Muscle of arm (tissue), 14 donors: ENCODE measurements at places on chromosomes 11 and 22. TPM values are rescaled to one million over a fixed set of nuclear protein-coding genes. Genes with fewer than 3 reads are reported as not detected.
A peak's percentile ranks its signal among the peaks of the same experiment; 100 is the strongest.

The LRRC10B gene
- polyA plus RNA-seq, result not detected

The SCGB2A2 gene
- not detected for polyA plus RNA-seq

The SEC14L2 gene
- polyA plus RNA-seq, result not detected

The PHF21B gene
- polyA plus RNA-seq, result 0.63 TPM

The JHY gene
- polyA plus RNA-seq, result 7.5 TPM

The MN1 gene
- 18.2 TPM for polyA plus RNA-seq

The ESAM gene
- polyA plus RNA-seq, result 43.8 TPM

The F2 gene
- 0.14 TPM for polyA plus RNA-seq

The SOX6 gene
- polyA plus RNA-seq, result 29.3 TPM

The CASP5 gene
- not detected for polyA plus RNA-seq

The P2RY6 gene
- polyA plus RNA-seq, result 1.1 TPM

DNA sequence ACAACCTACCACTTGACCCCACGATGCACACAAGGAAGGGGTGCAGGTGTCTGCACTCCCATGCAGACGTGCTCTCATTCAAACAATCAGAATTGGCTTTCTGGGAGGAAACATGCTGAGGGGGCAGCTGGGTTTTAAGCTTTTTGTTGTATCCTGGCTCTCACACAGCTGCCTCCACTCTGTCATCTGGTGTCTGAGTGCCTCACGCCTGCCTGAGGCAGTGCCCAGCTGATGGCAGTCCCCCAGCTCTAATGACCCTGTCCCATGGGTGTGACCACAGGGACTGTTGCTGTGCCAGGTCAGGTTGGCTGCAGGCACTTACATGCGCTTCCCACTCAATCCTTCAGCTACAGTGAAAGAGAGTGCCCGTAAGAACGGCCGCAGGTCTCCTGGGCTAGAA, 53.7 kb downstream of the ARFGAP3 start:
- DNase-seq, result no peak

GRCh38 chr11:85889676-85890579, 34.7 kb downstream of the CCDC83 start:
- no peak for DNase-seq

- no peak for DNase-seq
These were observed 6.5 kb upstream of the CERK start for GRCh38 chr22:46744581-46744980.

GRCh38 chr11:125369808-125370207, 126.3 kb downstream of the FEZ1 start:
- DNase-seq, result no peak

DNA sequence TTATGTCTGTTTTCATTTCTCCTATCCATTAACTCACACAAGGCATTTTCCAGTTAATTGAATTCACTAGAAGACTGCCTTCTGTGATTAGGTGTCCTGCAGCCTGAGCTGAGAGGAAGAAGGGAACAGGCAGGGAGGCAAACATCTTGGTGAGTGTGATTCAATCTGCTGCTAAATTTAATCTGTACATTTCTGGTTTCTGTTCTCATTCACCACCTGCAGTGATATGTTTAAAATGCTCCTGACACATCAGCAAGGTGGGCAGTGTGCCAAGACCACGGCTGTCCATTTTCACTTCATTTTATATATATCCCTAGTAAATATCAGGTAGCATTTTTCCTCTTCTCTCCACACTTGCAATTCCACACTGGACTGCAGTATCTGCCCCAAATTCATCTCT, 416.5 kb downstream of the TMEM135 start:
- no peak for DNase-seq

- no peak for DNase-seq
These were observed 56.8 kb downstream of the PRR5L start for GRCh38 chr11:36352922-36353321.

GRCh38 chr11:33500861-33501479, 199.7 kb downstream of the C11orf91 start:
- DNase-seq, result peak; percentile 60

- DNase-seq, result no peak
These were observed 836 bp downstream of the SLC16A8 start for GRCh38 chr22:38082986-38083710.

DNA sequence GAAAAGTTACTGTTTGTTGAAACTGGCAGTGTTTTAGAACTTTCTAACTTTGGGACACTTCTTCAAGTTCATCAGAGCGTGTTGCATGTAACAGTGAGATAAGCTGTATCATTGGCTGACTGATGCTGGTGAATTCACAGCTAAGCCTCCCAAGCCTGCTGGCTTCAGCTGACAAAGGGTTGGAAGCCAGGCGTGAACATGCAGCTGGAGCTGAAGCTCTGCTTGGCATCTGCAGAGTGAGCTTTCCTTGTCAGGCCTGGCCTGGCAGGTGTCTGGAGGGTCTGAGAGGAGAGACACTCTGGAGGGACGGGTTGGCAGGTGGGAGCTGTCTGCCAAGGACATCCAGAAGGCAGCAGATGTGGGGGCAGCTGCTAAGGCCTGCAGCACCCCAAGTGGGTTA, 1.5 kb downstream of the AMPD3 start:
- peak; percentile 34 for DNase-seq

- no peak for DNase-seq
These were observed 54.9 kb downstream of the TSPAN18 start for GRCh38 chr11:44781655-44782054.

GRCh38 chr22:24969560-24970301, 17.2 kb downstream of the KIAA1671 start:
- DNase-seq, result no peak

DNA sequence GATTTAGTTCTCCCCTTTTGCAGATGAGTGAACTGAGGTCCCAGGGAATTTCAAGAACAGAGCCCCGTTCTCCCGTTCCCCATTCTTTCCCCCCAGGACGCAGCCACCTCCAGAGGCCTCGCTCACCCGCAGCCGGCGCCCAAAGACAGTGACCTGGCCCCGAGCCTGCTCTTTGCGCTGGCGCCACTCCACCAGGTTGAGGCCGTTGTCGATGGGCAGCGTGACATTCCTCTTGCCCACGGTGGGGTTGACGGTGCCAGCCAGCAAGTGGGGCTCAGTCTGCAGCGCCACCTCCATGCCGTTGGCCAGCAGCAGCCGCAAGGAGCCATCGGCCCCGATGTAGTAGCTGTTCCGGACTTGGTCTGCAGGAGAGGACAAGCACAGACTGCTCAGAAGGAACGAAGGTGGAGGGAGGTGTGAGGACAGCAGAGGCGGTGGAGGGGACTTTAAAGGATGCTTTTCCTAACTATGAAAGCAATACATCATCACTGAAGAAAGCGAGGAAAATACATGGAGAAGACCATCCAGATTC, 101.4 kb upstream of the NARS2 start:
- no peak for DNase-seq

- no peak for DNase-seq
These were observed 23.8 kb downstream of the UPB1 start for GRCh38 chr22:24518771-24519485.

DNA sequence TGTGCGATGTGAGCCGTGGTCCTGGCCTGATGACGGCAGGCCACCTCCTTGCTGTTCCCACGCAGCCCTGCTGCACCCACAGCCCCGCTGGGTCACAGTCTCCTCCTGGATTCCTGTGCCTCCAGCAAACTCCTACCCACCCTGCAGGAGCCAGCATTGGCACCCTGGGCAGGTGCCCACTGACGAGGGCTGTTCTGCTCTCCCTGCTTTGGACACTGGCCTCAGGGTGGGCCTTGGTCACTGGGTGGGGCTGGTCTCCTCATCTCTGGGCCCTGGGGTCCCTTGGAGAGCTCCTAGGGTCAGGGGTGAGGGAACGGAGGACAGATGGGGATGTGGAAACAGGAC, 12.7 kb downstream of the TSPAN4 start:
- DNase-seq, result no peak

GRCh38 chr22:49136041-49136815, 691.4 kb downstream of the BRD1 start:
- DNase-seq, result no peak

DNA sequence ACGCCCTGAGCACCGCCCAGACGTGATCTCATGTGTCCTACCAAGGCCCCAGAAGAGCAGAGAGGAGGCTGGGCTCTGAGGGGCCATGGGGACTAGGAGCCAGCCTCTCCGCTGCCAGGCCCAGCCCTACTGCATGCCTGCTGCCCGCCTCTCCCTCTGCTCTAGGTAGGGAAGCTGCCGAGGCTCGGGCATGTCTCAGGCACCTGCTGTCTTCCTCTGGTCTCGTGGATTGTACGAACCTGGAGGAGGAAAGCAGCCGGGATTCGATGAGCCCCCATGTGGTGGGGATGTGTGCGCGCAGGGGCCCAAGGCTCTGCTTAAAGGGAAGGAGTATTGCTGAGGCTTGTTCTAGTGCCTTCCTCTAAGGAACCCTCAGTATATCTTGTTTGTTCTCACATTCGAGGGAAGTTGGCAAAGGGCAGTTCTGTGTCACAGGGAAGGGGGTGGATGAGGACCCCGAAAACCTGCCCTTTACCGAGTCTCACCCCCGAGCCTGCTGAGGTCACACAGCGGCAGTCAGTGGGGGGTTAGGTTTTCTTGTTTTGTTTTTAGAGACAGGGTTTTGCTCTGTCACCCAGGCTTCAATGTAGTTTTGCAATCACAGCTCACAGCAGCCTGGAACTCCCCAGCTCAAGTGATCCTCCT, 21.2 kb downstream of the DAGLA start:
- DNase-seq, result no peak

DNA sequence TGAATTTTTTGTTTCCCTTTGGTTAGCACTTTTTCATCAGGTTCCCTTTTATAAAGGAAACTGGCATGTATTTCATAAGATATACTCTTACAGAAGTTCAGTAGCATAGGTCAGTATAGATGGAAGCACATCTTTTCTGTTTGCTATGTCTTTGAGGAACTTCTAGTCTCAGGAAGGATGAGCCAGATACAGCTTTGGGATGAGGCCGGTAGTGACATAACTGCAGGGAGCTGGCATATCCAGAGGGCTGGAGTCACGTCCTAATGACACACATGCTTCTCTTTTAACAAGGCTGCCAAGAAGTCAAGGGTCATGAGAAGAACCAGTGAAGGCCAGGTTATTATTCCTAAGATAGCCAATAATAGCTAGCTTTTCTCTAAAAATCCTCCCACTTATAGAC, 33.3 kb upstream of the ADSL start:
- no peak for DNase-seq

DNA sequence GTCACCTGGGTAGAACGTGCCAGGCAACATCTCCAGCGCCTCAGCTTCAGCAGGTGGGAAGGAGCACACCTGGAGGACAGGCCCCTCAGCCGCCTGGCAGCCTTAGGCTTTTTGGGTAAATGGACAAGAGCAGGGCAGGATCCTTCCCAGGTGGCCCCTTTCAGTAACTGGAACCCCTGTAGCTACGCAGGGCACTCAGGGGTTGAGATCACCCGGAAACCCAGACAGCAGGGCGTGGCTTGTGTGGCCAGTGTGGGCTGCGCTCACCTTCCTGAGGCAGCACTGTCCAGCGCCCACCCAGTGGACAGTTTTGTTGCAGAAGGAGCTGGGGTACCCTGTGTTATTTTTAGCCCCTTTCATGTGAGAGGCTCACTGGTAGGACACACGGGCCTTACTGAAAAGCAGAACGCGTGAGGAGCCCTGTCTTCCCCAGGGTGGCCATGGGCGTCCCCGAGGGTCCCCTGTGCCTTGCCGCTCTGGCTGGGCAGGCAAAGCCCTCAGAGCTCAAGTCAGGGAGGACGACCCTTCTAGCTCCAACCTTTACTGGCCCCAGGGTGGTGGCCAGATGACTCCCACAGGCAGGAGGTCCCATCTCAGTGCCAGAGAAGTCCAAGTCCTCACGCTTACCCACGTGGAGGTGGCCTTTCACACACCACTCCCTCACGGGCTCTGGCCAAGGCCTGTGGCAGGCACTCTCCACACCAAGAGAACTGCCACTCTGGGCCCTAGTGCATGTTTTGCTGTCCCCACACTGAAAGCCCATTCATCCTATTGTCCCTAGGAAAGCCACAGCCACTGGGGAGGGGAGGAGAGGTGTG, 75.8 kb downstream of the CTTN start:
- no peak for DNase-seq

- no peak for DNase-seq
These were observed 98.6 kb upstream of the BLID start for GRCh38 chr11:122214567-122214966.

- no peak for DNase-seq
These were observed 25.2 kb downstream of the USP28 start for GRCh38 chr11:113850188-113850587.

- peak; percentile 86 for DNase-seq
These were observed 116.6 kb upstream of the GRK3 start for GRCh38 chr22:25447686-25448434.

DNA sequence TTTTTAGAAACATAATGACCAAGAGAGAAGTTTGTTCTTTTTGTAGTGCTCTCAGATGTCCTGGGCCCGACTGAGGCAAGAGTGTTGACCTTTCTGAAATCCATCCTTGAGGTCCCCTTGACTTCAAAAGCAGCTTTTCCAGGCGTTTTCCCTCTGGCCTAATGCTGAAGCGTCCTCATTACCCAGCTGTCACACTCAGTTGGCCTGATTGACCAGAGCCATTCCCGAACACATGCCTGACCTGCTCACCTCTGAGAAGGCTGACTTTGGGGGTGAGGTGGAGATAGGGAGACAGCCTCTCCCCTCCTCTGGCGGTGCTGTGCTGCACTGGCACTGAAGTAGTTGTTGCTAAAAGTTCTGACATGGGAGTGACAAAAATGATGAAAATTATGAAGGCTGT, 66.9 kb downstream of the ALX4 start:
- no peak for DNase-seq
